Stimulated activated CD8-positive, alpha-beta memory T cell treated with anti-CD3 and anti-CD28 coated beads, Interleukin-4, amount 100 ng/mL, for 48 hours (primary cell): ENCODE measurements at places on chromosomes 16 and 17.
A peak's percentile ranks its signal among the peaks of the same experiment; 100 is the strongest.

- no peak for DNase-seq
These were observed 6.6 kb upstream of the ATP6V0C start for GRCh38 chr16:2507052-2507659.

GRCh38 chr17:48100591-48101011, 677 bp downstream of the CBX1 start:
- no peak for DNase-seq

DNA sequence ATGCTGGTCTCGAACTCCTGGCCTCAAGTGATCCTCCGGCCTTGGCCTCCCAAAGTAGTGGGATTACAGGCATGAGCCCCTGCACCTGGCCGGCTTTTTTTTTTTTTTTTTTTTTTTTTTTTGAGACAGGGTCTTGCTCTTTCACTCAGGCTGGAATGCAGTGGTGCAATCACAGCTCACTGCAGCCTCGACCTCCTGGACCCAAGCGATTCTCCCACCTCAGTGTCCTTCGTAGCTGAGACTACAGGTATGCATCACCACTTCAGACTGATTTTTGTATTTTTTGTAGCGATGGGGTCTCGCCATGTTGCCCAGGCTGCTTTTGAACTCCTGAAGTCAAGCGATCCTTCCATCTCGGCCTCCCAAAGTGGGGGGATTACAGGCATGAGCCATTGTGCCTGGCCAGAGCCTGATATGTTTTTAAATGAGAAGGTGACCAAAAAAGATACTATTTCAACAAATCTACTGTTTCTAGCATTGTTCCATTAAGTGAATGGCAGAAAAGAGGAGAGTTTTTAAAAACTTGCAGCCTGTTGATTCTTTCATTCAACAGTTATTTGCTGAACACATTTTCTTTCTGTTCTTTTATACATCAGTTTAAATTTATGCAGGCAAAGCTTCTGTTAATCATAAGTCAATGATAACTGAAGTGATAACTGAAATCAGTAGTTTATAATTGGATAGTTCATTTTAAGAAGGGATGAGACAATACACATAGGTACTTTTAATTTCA, 3.2 kb upstream of the SRSF1 start:
- no peak for DNase-seq

GRCh38 chr17:40097931-40098845, 2.2 kb downstream of the NR1D1 start:
- DNase-seq: peak; percentile 59

DNA sequence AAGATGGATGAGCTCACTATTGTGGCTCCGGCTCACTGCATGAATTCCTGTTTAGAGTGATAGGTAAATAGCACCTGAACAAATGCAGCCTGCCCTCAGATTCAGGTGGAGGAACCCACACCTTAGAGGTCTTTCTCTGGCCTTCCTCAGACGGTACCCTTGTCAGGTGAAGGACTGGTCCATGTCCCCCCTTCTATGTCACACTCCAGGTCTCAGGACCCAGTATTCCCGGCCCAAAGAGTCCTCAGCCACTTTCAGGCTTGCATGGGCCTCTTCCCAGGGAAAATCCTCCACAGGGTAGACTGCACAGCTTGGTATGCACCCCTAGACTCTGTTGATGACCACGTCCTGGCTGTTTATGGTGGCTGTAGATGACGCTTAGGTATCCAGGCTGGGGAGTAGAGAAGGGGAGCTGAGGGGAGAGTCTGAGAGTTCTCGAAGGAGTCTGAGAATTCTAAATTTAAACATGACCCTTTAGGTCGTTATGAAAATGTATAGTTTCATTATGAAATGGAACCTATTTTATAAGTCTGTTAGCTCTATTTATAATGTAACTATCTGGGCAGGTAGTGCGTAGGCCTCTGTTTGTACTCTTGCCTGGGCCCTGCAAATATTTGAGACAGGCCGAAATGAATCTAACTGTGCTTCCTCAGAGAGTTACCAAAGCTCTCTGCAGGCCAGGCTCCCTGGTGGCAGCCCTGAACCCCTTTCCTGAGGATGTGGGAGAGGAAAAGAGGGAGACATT, 32.5 kb upstream of the CCR7 start:
- no peak for DNase-seq

DNA sequence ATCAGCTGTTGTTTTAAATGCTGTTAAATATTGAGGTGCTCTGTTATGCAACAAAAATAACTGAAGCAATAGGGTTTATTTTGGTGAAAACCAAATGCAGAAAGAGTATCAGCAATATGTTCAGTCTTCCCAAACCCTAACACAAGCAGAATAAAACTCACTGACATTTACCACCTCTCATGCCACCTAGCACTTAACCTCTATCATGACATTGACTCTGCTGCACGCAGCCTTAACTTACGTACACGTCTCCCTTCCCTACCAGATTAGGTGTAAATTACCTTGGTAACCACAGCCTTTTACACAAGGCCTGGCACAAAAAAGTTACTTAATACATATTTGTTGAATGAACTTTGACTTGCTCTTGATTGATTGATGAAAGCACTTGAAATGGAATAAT, 9.9 kb upstream of the AKAP1 start:
- DNase-seq: no peak

DNA sequence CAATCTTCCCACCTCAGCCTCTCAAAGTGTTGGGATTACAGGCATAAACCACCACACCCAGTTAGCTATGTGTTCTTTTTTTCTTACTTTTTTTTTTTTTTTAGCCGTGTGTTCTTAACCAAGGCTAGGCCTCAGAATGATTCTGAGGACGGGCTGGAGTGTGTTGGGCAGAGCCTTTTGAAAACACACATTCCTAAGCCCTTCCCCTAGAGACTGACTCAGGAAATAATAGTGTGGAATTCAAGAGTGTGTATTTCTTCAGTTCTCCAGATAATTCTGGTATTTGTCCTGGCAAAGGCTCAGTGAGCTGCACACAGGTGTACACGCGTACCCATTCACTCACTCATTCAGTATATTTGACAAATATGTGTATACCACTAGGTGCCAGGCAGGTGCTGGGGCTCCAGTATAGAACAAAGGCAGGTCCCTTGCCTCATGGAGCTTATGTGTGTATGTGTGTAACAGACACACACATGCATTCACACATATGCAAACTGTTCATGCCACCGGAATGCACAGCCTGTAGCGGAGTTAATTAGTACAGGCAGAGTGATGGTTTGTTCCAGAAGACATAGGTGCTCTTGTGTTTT, 19.4 kb upstream of the NFATC3 start:
- peak; percentile 22 for DNase-seq

DNA sequence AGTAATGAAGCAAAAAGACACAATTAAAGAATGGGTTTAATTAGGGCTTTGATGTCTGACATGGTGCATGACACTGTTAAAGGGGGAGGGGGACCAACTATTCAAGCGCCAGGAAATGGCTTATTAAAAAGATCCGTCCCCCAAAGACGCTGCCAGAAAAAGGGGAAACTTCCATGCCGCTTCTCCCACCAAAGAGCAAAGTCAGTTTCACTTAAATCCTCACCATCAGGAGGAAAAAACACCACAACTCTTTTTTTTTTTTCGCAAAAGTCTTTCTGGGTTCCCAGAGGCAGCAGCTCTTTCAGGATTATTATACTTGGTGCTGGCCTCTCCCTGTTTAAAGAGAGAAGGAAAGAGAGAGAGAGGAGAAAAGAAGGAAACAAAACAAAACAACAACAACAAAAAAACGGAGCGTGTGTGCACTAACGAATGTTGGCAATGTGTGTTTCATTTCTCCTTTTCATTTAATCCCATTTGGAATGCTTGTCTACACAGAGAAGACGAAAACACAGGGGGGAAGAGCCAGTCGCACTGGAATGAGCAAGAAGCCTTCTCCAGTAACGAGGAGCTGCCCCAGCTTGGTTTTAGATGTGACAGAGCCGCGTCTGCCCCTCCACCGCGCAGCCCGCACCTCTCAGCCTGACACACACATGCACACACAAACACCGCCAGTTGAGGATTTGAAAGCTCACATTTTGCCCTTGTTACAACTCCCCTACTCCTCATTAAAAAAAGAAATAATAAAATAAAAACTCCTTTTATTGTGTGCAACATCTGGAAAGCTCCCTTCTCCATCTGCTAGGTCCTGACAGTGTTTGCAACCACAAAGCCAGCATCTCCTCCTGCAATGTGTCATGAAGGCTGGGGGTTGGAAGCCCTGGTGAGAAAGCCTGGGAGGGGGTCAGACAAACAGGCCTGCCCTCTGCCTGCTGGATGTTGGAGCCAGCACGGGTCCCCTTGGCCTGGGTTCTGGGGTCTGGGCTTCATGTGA, 32.7 kb upstream of the AXIN2 start:
- no peak for DNase-seq

DNA sequence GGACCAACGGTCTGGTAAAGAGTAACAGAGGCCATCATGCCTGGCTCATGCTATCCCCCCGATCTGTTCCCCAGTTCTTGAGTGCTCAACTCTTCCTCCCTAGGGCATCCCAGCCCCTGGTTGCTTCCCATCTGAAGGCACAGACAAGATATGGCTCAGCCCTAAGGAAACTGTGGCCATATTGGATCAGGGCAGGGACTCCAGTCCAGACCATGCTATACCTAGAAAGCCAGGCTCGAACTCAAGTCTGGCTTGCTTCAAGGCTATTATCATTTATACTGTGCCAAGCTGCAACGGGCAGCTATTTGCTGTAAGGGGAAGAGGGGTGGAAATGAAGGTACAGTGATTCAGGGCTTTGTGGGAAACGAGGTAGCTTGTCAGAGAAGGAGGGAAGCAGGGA, 2.8 kb downstream of the UBTF start:
- no peak for DNase-seq

DNA sequence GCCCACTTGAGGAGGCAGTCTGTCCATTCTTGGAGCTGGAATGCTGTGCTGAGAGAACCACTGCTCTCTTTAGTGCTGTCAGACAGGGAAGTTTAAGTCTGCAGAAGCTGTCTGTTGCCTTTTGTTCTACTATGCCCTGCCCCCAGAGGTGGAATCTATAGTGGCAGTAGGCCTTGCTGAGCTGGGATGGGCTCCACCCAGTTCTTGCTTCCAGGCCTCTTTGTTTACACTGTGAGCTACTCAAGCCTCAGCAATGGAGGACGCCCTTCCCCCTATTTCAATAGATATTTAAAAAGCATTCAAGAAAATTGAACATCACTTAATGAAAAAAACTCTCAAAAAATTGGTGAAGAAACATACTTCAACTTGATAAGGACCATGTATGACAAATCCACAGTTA, 313.5 kb downstream of the PHKB start:
- DNase-seq: no peak

GRCh38 chr17:17783116-17783824, 53.5 kb downstream of the SREBF1 start:
- DNase-seq: peak; percentile 71

DNA sequence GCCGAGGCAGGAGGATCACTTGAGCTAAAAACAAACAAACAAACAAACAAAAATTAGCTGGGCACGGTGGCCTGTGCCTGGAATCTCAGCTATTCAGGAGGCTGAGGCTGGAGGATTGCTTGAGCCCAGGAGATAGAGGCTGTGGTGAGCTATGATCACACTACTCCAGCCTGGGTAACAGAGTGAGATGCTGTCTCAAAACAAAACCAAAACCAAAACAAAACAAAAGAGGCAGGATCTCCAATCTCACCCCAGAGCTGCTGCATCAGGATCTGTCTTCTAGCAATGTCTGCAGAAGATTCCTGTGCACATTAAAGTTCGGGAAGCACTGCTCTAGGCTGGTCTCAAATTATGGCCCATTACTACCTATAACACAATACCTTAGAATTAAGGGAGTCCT, 43.1 kb downstream of the MAP2K6 start:
- DNase-seq: no peak

DNA sequence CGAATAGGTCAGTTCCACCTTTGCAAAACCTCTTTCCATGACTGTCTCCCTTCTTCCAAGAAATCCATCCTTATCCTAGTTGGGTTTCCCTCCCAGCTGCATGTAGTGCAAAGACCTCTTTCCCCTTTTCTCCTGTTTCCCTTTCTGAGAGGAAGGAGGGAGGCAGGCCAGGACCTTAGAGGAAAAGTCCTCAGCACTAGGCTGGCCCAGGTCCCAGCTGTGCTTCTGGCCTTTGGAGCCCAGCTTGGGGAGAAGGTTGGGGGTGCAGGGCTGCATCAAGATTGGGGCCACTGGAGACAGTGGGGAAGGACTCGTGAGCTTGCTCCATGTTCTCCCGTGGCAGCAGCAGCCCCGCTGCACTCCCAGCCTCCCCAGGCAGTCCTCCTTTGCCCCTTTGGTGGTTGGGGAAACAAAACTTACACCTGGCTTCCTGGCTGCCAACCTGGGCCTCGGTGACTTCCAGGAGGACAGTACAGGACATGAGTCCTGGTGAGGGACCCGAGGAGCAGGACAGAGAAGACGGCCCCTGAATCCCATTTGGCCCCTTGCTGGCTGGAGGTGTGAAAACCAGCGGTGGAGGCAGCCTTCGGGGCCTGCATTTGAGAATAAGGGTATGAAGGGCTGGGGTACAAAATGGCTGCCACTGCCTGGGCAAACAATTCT, 481 bp downstream of the HEXIM2 start:
- DNase-seq: no peak

- no peak for DNase-seq
These were observed 32.8 kb upstream of the ABCC3 start for GRCh38 chr17:50601823-50602375.

GRCh38 chr17:39672522-39673334, 4.5 kb downstream of the PNMT start:
- no peak for DNase-seq

DNA sequence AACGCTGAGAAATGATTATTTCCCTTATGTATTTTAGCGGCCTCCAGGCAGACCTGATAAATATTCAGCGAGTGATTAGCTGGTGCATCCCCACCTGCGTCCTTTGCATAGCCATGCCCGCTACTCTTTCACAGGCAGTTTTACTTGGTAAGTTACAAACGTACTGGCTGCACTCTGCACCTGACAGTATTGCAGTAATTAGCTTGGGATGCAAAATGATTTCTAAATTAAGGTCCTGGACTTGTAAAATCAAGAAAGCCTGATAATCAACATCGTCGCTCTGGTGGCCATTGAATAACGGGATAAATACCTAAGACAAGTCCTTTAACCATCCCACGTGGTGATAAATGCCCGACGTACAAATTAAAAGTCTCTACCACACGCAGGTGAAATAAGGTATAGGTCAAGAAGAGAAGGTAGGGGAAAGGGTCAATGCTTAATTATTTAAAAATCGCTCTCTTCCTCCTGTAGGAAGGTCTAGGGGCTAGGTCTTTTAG, 998 bp upstream of the PRKCA start:
- DNase-seq: no peak

- no peak for DNase-seq
These were observed 24.5 kb downstream of the CDK5RAP3 start for GRCh38 chr17:47995241-47995935.

DNA sequence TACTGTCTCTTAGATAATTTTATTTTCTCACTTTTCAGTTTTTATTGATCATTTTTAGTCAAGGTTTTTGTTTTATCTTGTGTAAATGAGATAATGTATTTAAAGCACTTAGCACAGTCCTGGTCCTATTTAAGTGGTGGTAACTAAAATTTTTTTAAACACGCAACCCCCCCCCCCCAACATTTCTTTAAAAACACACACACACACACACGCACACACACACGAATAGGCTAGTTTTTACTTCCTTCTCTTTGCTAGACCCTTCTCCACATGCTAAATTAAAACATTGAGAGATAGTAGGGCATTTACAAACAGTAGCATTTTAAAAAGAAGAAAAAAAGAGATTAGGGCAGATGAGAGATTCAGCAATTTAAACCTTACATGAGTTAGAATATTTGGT, 5.0 kb downstream of the NFATC3 start:
- no peak for DNase-seq

- DNase-seq: peak; percentile 58
These were observed 257 bp downstream of the SNAI3 start for GRCh38 chr16:88686062-88686438.

- peak; percentile 54 for DNase-seq
These were observed 644 bp downstream of the NFAT5 start for GRCh38 chr16:69566240-69566980.
